Peyer's patch (tissue), 4 donors: ENCODE measurements at places on chromosomes 5 and 9.

GRCh38 chr9:76700916-76701315 is 63.3 kb upstream of the PCA3 start:
- peaks cover 4% of the 10 kb centered on the region for H3K4me1 ChIP-seq
- no peaks in the 10 kb centered on the region for H3K36me3 ChIP-seq
- H3K27me3 ChIP-seq, result no peaks in the 10 kb centered on the region
- no peak overlapping the region for H3K27ac ChIP-seq

DNA sequence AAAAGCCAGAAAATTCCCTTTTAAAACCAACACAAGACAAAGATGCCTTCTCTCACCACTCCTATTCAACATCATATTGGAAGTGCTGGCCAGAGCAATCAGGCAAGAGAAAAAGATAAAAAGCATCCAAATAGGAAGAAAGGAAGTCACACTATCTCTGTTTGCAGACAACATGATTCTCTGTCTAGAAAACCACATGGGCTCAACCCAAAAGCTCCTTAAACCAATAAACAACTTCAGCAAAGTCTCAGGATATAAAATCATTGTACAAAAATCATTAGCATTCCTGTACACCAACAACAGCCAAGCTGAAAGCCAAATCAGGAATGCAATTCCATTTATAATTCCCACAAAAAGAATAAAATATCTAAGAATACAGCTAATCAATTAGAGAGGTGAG is 112.0 kb downstream of the ADAMTSL1 start:
- no peak overlapping the region for H3K27ac ChIP-seq
- H3K27me3 ChIP-seq, result no peaks in the 10 kb centered on the region
- no peaks in the 10 kb centered on the region for H3K36me3 ChIP-seq
- no peak overlapping the region for H3K4me3 ChIP-seq

GRCh38 chr5:33479311-33479710 is 38.5 kb downstream of the TARS1 start:
- DNase-seq, result no peak
- H3K36me3 ChIP-seq, result peaks cover 22% of the 10 kb centered on the region
- H3K4me3 ChIP-seq, result no peak overlapping the region
- no peak overlapping the region for H3K27ac ChIP-seq

DNA sequence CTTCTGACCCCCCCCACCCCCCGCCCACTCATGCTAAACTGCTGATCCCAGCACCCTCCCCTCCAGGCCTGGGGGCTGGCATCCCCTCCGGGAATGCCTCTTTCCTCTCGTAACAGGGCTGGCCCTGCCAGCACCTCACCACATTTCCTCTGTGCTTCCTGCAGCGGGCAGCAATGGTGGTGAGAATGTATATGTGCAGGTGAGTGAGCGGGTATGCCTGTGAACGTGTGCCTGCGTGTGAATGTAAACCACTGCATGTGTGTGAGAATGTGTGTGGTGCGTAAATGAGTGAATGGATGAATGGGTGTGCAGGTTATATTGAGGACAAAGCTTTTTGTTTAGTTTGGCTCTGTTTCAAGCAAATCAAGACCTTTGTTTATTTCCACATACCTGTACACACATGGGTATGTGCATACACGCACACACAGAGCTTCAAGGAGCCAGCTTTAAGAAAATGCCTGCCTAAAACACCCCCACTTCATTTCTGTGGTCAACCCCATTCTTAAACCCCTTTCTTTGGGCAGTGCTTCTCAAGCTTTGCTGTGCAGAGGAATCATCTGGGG is 95.7 kb upstream of the SHB start:
- no peaks in the 10 kb centered on the region for H3K4me1 ChIP-seq
- H3K4me3 ChIP-seq, result no peak overlapping the region
- no peaks in the 10 kb centered on the region for H3K36me3 ChIP-seq
- no peak overlapping the region for H3K27ac ChIP-seq
- no peaks in the 10 kb centered on the region for H3K27me3 ChIP-seq

DNA sequence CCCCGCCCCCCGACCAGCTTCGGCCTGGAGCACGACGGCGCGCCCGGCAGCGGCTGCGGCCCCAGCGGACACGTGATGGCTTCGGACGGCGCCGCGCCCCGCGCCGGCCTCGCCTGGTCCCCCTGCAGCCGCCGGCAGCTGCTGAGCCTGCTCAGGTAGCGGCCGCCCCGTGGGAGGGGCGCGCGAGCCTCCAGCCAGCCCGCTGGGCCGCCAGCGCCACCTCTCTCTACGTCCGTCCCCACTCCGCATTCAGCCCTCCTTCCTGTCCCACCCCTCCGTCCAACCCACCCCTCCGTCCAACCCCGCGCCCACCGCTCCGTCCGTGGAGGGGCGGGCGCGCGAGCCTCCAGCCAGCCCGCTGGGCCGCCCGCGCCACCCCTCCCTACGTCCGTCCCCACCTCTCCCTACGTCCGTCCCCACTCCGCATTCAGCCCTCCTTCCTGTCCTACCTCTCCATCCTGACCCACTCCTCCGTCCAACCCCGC is 6.5 kb downstream of the ADAMTS13 start:
- H3K4me3 ChIP-seq, result peak overlapping the region; percentile 43
- H3K4me1 ChIP-seq, result no peaks in the 10 kb centered on the region
- DNase-seq, result no peak

DNA sequence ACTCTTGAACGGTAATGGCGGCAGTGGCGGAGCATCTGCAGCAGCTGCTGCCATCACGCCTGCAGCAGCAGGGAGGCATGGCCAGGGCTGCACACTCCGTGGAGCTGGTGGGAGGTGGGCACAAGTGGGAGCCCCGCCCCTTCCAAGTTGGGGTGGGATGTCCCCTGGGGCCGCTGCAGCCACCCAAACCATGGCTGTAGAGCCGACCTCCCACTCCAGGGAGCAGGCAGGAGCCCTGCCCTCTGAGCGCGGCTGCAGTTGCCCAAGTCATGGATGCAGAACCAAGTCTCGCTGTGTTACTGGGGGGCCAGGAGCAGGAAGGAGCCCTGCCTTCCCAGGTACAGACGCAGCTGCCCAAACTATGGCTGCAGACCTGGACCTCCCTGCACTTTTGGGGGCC is 215.3 kb upstream of the VLDLR start:
- H3K27ac ChIP-seq, result no peak overlapping the region
- H3K36me3 ChIP-seq, result no peaks in the 10 kb centered on the region
- H3K4me1 ChIP-seq, result no peaks in the 10 kb centered on the region
- DNase-seq, result no peak
- H3K4me3 ChIP-seq, result no peak overlapping the region
- no peaks in the 10 kb centered on the region for H3K27me3 ChIP-seq

DNA sequence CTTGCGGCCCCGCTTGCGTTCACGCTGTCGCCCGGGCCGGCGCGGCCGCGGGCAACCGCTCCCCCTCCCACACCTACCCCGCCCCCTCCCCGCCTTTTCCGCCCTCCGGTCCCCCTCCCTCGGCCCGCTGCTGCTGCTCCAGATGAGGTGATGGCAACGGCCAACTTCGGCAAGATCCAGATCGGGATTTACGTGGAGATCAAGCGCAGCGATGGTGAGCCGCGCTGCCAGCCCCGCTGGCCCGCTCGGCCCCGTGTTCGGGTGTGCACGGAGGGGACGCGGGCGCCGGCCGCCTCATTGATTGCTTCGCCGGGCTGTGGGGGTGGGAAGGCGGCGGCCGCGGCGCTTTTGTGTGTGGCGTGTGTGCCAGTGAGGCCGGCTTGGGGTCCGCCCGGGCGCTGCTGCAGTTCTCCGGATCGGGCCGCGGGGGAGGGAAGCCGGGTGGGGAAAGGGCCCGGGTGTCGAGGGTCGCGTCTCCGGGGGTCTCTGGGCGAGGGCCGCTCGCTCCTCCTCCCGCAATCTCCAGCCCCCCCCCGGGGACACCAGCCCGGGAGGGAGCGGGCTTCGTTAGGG is 403 bp downstream of the KIF2A start:
- H3K4me1 ChIP-seq, result no peaks in the 10 kb centered on the region
- peak overlapping the region; percentile 92 for H3K4me3 ChIP-seq
- H3K36me3 ChIP-seq, result no peaks in the 10 kb centered on the region
- H3K27ac ChIP-seq, result peak overlapping the region; percentile 98
- no peaks in the 10 kb centered on the region for H3K27me3 ChIP-seq
- DNase-seq, result peak; percentile 73

DNA sequence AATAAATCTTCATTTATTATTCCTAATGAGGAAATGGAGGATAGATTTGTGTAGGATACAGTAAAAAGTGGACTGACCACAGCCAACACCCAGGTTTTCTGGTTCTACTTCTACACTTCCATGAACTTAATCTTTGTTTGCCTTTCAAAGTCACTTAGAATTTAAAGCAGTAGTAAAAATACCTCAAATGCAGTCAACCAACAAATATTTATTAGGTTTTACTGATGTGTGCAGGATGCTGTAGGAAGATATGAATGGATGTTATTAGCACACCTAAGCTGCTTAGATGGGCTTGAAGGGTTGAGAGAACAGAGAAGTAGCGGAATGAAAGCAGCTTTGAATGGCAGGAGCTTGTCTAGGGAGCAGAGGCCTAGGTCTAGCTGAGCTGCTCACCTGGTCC is 201.1 kb downstream of the PALM2AKAP2 start:
- no peaks in the 10 kb centered on the region for H3K27me3 ChIP-seq
- no peak overlapping the region for H3K27ac ChIP-seq
- no peak overlapping the region for H3K4me3 ChIP-seq
- no peak for DNase-seq
- H3K36me3 ChIP-seq, result no peaks in the 10 kb centered on the region

DNA sequence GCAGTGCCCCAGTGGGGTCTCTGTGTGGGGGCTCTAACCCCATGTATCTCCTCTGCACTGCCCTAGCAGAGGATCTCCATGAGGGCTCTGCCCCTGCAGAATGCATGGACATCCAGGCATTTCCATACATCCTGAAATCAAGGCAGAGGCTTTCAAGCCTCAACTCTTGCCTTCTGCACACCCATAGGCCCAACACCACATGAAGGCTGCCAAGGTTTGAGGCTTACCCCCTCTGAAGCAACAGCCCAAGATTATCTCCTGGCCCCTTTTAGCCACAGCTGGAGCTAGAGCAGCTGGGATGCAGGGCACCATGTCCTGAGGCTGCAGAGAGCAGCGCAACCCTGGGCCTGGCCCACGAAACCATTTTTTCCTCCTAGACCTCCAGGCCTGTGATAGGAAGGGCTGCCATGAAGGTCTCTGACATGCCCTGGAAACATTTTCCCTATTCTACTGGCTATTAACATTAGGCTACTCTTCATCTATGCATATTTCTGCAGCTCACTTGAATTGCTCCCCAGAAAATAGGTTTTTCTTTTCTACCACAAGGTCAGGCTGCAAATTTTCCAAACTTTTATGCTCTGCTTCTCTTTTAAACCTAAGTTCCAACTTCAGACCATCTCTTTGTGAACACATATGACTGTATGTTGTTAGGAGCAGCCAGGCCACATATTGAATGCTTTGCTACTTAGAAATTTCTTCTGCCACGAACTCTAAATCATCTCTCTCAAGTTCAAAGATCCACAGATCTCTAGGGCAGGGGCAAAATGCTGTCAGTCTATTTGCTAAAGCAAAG is 18.4 kb downstream of the NR3C1 start:
- DNase-seq, result no peak
- no peak overlapping the region for H3K4me3 ChIP-seq
- no peaks in the 10 kb centered on the region for H3K4me1 ChIP-seq
- no peaks in the 10 kb centered on the region for H3K27me3 ChIP-seq
- no peak overlapping the region for H3K27ac ChIP-seq

- no peaks in the 10 kb centered on the region for H3K27me3 ChIP-seq
- H3K4me3 ChIP-seq, result no peak overlapping the region
- H3K36me3 ChIP-seq, result no peaks in the 10 kb centered on the region
- DNase-seq, result no peak
- H3K27ac ChIP-seq, result no peak overlapping the region
These were observed 119.6 kb downstream of the DROSHA start for GRCh38 chr5:31412324-31412723.

DNA sequence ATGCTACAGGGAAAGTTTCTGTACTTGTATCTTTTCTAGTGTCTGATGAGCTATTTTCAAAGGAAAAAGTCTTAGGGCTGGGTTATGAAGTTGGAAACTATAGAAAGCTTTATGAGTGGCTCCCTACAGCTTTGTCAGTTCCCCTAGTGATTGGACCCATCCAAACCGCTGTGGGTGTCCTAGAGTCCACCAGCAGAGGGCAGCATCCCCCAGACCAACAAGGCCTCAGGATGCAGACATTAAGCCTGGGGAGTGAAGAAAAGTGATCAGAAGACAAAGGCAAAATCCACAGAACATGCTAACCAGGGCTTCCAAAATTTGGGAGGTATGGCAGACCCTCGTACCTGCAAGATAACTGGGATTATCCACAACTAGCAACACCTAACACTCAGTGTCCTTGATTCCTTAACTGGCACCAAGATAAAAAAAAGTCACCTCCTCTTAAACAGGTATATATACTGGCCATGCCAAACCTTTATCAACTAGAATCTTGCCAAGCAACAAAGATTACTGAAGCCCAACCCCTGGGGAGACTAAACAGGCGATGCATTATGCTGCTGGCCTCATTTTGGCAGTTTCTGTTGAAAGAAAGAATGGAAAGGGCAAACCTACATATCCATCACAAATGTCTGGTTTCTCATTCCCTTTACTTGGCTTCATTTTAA is 110.4 kb upstream of the NR5A1 start:
- no peaks in the 10 kb centered on the region for H3K27me3 ChIP-seq
- no peak overlapping the region for H3K4me3 ChIP-seq
- no peak overlapping the region for H3K27ac ChIP-seq
- H3K4me1 ChIP-seq, result no peaks in the 10 kb centered on the region

GRCh38 chr5:67015541-67016191 is 180.9 kb downstream of the CD180 start:
- peak overlapping the region; percentile 31 for H3K4me3 ChIP-seq
- DNase-seq, result no peak
- no peaks in the 10 kb centered on the region for H3K36me3 ChIP-seq
- no peak overlapping the region for H3K27ac ChIP-seq

- H3K4me1 ChIP-seq, result peaks cover 9% of the 10 kb centered on the region
- H3K4me3 ChIP-seq, result no peak overlapping the region
- H3K27me3 ChIP-seq, result no peaks in the 10 kb centered on the region
- H3K27ac ChIP-seq, result no peak overlapping the region
- H3K36me3 ChIP-seq, result no peaks in the 10 kb centered on the region
These were observed 7.4 kb downstream of the UGCG start for GRCh38 chr9:111904026-111904425.

- no peaks in the 10 kb centered on the region for H3K27me3 ChIP-seq
- H3K4me3 ChIP-seq, result no peak overlapping the region
- no peaks in the 10 kb centered on the region for H3K36me3 ChIP-seq
- DNase-seq, result no peak
These were observed 470.3 kb downstream of the ZNF608 start for GRCh38 chr5:124276166-124276565.

DNA sequence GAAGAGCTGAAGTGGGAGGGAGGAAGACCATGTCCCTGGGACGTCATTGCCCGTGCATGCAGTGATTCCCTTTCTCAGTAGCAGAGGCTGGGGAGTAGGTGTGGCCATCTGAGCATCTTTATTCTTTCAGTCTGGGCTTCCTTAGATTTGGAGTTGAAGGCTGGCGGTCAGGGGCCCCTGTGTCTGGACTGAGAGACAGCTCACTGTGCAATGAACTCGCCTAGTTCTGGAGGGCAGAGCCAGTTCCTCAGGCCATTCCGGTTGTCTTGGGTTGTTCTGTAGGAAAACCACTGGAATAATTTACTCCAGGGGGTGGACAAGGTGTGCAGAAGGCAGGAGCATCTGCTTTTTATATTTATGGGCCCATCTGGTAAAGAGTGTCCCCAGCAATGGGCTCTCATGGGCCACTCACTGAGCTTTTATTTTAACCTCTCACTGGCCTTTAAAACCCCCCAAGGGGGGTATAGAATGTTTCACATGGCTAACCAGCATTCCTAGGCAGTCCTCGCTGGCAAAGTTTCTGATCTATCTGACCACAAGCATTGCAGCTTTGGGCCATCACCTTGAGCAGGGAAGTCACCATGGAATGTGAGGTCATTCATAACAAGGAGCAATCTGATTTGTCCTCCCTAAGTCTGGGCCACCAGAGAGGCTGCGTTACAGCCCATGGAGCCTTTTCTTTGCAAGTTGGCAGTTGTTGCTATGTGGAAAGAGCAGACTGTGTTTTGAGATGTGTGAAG is 9.2 kb downstream of the STC2 start:
- DNase-seq, result no peak
- no peaks in the 10 kb centered on the region for H3K27me3 ChIP-seq
- no peak overlapping the region for H3K27ac ChIP-seq
- H3K4me1 ChIP-seq, result no peaks in the 10 kb centered on the region
- no peaks in the 10 kb centered on the region for H3K36me3 ChIP-seq
